ENCODE measurements at places on chromosomes 1 and 21. TPM values are rescaled to one million over a fixed set of nuclear protein-coding genes. Genes with fewer than 3 reads are reported as not detected.
A peak's percentile ranks its signal among the peaks of the same experiment; 100 is the strongest.

The LMNA gene
- total RNA-seq = 235 TPM

DNA sequence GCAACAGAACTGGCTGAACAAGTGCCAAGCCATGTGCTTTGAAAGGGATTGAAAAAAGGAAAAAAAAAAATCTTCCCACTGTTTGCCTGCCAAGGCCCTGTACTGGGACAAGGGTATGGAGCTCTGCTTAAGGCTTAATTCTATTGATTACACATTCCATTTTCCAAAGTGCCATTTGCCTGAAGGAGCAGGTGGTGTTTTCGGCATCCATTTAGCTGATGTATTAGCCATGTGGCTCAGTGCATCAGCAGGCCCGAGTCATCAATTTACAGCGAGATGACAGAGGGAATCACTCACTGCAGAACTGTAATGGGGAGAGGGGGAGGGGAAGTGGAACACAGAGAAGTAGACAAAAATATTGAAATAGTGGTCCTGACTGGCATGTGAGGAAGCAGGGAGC, 144.2 kb upstream of the BEND5 start:
- no peak for DNase-seq

The TGFBR3 gene
- total RNA-seq = 55.9 TPM

- no peak for DNase-seq
Observed at GRCh38 chr21:23968722-23969647, 1638.3 kb downstream of the MRPL39 start.

- no peak for DNase-seq
Observed at GRCh38 chr1:51661081-51661518, 44.2 kb downstream of the OSBPL9 start.

The GCSAML gene
- total RNA-seq = 2.7 TPM

DNA sequence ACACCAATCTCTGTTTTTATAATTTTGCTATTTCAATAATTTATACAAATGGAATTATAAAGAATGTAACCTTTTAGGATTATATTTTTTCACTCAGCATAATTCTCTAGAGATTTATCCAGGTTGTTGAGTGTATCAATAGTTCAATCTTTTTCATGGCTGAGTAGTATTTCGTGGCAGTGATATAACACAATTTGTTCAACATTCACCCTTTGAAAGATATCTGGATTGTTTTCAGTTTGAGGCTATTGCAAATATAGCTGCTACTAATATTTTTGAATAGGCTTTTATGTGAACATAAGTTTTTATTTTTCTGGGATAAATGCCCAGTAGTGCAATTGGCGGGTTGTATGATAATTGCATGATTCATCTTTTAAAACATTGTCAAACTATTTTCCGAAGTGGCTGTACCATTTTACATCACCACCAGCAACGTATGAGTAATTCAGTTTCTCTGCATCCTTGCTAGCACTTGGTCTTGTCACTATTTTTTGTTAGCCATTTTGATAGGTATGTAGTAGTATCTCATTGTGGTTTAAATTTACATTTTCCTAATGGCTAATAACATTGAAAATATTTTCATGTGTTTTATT, 55.6 kb upstream of the ABCD3 start:
- no peak for DNase-seq

The RGS13 gene
- 4.7 TPM for total RNA-seq

DNA sequence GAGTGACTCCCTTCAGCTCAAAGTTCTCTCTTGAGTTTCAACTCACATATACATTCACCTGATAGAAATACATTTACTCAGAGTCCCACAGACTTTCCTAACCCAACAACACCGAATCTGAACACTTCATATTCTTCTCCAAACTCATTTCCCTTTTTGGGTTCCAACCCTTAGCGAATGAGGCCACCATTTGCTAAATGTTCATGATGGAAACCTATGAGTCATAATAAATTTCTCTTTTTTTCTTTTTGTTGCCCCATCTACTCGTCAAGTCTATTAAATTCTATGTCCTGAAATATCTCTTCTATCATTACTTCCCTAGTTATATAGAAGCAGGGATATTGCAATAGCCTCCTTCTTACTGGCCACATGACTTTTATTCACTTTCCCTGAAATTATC, 100.1 kb downstream of the HLX start:
- no peak for DNase-seq

GRCh38 chr1:232282498-232282897, 347.4 kb downstream of the SIPA1L2 start:
- DNase-seq = no peak

DNA sequence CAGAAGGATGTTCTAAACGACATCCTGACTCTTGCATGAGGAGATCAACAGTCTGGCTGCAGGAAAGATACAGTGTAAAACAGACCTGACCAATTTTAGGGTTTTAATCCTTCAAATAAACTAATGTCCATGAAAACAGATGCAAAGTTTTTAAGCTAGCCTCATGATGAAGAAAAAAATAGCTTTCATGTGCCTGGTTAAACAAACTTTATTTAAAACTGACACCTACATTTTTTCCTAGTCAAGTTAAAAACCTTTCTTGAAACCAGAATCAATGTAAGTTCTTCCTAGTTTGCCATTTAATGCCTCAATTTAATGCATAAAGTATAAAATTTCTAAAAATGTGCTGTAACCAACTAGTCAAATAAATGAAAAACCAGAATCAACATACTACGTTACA, 2.9 kb downstream of the WDR26 start:
- DNase-seq = no peak

The TPTE gene
- not detected for total RNA-seq

GRCh38 chr1:116870300-116870699, 39.4 kb upstream of the PTGFRN start:
- no peak for DNase-seq

DNA sequence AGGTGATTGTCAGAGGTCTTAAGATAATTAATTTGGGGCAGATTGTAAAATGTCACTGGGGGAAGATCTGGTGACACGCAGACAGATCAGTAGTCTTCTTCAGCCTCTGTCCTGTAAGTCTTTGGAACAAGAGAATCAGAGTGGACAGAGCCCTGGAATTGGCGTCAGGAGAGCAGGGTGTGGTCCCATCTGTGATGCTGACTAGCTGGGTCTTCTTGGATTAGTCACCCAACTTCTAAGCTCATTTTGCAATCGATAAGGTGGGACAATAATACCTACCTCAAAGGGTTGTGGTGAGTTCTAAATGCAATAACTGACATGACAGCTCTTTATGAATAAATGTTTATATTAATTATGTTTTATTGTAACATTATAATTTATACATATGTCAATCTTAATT, 4.8 kb downstream of the FASLG start:
- no peak for DNase-seq

DNA sequence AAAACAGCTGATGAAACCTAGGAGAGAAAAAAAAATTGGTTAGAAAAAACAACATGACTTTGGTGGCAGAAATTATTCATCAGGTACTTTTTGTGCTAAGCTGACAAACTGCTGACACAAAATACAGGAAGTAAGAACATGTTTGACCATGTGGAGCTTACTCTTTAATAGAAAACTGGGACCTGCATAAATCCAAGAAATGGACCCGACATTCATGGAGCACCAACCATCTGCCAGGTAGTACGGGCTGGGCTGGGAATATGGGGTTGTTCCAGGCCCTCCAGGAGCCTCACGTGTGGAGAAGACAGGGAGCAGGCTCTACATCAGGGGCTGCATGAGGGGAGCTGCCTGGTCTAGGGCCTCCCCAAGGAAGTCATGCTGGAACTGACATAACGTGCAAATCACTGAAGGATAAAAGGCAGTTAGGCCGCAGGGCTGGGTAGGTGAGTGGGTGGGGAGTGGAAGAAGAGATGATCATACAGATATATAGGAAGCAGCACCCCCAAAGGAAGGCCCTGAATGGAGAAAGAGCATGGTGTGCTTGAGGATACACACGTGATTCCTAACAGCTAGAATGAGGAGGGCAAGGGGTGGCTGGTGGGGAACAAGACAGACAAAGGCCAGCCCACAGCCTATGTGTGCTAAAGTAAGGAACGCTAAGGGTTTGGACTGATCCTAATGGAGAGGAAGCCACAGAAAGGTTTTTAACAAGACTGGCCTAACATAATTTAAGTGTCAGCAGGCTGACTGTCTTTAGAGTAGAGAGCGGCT, 26.1 kb downstream of the CD58 start:
- DNase-seq = no peak

DNA sequence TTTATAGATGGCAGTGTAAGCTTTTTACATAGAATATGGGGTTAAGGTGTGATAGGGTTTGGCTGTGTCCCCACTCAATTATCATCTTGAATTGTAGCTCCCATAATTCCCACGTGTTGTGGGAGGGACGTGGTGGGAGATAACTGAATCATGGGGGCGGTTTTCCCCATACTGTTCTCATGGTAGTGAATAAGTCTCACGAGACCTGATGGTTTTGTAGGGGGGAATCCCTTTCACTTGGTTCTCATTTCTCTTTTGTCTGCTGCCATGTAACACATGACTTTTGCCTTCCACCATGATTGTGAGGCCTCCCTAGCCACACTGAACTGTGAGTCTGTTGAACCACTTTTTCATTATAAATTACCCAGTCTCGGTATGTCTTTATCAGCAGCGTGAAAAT, 290.3 kb upstream of the B3GALT2 start:
- DNase-seq = no peak

- peak; percentile 33 for DNase-seq
Observed at GRCh38 chr1:17277511-17278159, 28.7 kb downstream of the PADI3 start.

The ETV3 gene
- 39.2 TPM for total RNA-seq

The FAM177B gene
- total RNA-seq = 0.20 TPM

The GMEB1 gene
- 12.9 TPM for total RNA-seq

DNA sequence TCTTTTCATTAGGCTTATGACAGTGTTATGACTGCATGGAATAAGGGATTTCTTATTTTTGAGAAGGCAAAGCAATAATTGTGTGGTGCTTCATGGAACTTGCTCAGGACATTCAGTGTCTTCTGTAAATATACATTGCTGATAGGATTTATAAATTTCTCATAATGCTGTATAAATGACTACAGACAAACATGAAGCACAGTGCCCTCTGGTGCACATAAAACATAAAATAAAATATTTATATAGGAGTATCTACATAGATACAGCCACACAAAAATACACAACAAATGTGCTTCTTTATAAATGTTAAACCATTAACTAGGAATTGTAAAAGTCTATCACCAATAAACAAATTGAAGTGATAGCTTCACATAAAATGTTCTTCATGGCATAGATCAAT, 24.1 kb downstream of the BRINP3 start:
- no peak for DNase-seq

The MARK1 gene
- 2.3 TPM for total RNA-seq

The KIAA1614 gene
- 5.5 TPM for total RNA-seq

The PTPN7 gene
- 7.3 TPM for total RNA-seq

DNA sequence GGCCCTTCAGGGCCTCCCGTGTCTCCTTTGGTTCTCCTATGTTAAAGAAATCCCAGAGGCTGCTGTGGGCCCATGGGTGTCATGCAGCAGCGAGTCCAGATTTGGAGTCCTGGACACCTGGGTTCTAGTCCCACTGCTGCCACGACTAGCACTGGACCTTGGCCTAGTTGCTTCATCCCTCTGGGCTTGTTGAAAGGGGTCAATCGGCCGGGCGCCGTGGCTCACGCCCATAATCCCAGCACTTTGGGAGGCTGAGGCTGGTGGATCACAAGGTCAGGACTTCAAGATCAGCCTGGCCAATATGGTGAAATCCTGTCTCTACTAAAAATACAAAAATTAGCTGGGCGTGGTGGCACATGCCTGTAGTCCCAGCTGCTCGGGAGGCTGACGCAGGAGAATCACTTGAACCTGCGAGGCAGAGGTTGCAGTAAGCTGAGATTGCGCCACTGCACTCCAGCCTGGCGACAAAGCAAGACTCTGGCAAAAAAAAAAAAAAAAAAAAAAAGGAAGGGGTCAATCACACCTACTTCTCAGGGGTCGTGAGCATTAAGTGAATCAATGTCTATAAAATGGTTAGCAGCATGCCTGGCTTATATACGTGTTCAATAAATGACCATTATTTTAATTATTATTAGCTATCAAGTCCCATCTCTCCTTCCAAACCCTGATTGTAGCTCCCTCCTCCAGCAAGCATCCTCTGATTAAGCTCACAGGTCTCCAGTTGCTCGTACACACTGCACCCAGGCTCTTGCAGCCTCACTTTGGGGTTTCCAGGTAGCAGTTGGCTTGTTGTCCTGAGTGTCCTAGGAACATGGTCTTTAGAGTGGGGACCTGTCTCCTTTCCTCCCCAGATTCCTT, 43.8 kb downstream of the KIRREL1 start:
- DNase-seq = peak; percentile 69

The S100A7A gene
- not detected for total RNA-seq

- DNase-seq = no peak
Observed at GRCh38 chr1:175287849-175288248, 95.3 kb upstream of the KIAA0040 start.

All from upper lobe of right lung (tissue), 1 donor.